ENCODE measurements at places on chromosomes 12 and 14.

DNA sequence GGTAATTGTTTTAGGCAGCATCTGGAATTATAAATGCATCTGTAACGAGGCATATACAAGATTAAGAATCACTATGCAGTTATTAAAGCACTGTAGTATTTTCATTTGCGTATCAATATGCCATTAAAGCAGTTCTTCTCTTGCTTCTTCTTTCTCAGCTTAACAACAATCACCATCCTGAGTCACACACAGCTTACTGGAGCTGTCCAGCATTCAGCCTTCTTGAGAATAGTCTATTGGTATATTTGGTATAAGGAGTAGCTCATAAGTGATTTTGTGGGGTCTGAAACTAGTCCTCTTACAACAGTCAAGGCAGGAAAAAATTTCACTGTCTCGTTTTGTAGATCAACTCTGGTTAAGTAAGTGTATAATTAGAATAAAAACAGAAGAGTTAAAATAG lies 523.0 kb upstream of the FOXG1 start:
- DNase-seq, result no peak

DNA sequence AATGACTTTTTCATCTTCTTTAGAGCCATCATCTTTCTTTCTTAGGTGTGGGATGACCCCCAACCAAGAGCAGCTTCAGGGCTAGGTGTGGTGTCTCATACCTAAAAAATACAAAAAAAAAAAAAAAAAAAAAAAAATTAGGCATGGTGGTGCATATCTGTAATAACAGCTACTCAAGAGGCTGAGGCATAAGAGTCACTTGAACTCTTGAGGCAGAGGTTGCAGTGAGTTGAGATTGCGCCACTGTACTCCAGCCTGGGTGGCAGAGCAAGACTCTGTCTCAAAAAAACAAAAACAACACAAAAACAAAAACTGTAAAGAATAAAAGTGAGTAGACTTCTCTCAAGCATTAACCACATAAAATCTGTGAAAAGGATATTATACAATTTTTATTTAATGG lies 8.0 kb upstream of the ATF7IP start:
- no peak for DNase-seq

DNA sequence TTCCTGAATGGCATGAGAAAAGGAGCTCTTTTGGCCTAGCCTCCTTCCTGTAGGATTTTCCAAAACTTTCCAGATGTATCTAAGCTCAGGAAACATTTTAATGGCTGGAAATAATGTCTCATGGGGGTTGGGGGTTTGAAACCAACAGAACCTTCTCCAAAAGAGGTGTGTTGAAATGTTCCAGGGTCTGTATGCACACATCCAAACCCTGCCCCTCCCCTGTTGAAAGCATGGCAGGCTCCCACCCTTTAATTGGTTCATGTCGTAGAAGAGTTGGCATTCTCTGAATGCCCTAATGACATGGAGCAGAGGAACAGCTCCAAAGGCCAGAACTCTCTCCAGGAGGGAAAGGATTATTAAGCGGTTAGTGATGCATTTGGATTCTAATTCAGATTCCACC lies 353.2 kb downstream of the ZFP36L1 start:
- no peak for DNase-seq

DNA sequence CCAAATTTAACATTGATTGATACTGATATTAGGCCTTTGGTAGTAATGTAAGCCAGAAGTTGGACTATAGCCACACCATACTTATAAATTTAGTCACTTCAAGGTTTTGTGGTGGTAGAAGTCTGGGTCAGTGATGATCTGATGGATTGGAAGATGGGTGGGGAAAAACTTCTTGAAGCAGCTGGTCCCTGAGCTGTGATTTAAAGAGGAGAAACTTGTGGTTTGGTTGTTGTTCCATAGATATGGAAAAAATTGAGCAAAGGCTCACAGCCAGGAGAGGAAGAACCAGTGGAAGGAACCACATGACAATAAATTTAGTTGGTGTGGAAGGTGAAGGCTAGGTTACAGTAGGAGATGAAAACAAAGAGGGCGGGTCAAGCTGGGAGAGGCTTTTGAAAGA lies 26.1 kb downstream of the PTHLH start:
- no peak for DNase-seq

DNA sequence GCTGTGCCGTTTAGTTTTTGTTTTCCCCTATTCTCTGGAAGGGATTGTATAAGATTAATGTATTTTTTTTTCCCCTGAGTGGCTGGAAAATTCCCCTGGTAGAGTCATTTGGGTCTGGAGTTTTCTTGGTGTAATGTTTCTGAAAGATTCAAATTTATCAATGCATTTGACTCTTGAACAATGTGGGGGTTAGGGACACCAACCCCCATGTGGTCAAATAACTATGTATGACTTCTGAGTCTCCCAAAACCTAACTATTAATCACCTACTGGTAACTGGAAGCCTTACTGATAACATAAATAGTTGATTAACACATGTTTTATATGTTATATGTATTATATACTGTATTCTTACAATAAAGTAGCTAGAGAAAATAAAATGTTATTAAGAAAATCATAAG lies 220.1 kb upstream of the PDE3A start:
- DNase-seq, result no peak

- DNase-seq, result no peak
Measured at GRCh38 chr12:10256064-10256463, 43.4 kb downstream of the GABARAPL1 start.

GRCh38 chr12:56479625-56480024 lies 8.3 kb downstream of the GLS2 start:
- no peak for DNase-seq

- DNase-seq, result no peak
Measured at GRCh38 chr14:71000091-71000490, 92.8 kb downstream of the PCNX1 start.

DNA sequence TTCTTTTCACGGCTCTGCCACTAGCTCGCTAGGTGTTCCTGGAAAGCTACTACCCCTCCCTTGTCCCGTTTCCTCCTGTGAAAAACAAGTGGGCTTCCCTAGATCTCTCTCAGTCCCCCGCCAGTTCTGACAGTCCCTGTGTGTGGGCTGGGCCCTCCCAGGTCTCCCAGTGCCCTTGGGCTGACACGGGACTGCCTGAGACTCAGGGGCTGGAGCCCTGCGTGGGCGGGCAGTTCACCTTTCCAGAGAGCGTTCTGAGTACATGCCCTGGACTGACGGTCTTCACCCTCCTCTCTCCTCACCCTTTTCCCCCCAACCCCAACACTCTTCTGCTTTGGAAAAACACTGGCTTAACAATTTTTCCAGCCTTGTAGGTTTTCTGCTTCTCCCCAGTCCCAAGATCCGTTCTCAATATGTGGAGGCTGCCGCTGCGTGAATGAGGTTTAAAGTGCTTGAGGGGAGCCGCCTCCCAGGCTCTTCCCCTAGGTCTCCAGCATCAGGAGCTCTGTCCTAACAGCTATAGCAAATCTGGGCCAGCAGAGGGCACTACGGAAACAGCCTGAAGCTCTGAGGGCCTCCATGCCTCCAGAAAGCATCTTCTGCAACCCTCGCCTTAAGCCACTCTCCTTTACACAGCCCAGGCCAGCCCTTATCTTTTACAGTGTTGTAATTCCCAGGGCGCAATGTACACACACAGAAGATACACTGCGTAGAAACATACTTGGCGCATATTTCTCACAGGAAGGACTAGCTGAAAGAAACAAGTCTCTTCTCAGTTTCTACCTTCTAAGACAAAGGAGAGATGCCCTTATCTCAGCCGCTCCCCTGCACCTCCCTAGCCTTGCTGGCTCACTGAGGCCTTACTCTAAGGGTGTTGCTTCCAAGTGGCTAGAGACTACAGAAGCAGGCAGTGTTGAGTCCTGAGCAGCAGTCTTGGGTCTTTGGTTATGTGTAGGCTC lies 10.4 kb upstream of the DCD start:
- peak; percentile 63 for DNase-seq

GRCh38 chr14:77520555-77520954 lies 21.9 kb upstream of the ISM2 start:
- DNase-seq, result no peak

DNA sequence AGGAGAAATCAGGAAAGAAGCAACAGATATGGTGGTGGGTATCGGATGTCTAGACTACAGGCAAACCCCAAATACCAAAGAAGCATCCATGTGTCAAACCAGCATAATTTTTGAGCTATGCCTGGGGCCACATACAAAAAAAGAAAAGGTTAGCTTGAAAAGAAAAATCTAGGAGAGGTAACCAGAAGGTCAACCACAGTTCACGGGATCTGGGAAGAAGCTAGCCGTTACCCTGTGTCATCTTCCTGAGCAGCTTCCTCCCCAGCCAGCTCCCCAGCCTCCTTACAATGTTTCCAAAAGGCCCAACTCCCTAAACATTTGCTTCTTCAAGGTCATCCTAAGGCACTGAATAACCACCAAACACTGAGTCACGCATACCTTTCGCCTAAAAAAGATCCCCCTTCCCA lies 3.1 kb downstream of the SINHCAF start:
- DNase-seq, result no peak

DNA sequence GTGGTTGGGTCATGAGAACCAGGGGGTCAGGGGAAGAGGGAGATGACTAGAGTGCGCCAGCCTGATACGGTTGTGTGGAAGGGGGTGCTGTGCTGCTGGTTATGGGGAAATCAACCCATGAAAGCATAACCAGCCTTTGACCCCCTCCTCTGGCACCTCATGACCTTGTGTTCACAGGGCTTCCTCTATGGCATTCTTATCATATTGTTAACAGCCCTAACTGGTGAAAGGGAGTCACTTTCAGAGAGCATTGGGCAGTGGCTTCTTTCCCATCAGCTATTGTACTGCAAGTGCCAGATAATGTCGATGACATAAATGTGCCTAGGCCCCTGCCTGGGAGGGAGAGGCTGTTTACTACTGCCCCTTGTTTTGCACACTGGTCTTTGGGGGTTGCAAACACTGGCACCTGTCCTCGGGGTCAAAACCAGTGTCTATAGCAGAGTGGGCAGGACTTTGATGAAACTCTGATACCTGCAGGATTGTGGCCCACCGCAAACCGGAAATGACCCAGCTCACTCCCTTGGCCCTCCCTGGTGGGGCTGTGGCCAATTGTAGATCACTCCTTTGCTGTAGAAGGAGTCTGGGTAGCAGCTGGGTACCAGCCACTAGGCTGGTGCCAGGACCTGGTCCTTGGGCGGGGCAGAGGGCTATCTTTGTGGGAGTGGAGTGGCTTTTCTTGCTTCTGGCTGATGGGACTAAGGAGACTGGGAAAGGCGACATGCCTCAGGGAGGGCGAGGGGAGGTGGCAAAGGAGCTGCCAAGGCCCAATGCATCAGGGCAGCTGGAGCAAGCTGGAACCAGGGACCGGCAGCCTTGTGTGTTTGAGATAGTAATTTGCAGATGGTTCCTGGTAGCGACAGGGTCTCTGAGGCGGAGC lies 634 bp upstream of the TMEM63C start:
- no peak for DNase-seq

GRCh38 chr12:619346-619745 lies 43.9 kb downstream of the NINJ2 start:
- DNase-seq, result no peak

DNA sequence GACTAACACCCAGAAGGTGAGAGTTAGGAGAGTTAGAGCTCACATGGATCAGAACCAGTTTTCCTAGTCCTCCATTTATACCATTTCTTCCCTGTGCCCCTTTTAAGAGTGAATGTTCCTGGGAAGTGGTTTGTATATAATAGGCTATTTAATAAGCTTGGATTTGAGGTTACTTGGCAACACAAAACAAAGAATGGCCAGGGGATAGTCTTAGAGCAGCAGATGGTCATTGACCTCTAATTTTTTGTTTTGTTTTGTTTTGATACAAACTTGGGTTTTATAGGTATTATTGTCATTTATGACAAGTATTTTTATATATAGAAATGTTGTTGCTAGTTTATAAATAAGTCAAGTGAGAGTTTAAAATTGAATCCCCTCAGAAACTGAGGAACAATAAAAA lies 35.8 kb downstream of the VEZT start:
- DNase-seq, result no peak

GRCh38 chr14:94946244-94946643 lies 176.3 kb upstream of the GSC start:
- DNase-seq, result no peak

GRCh38 chr12:77940011-77940423 lies 109.3 kb downstream of the NAV3 start:
- no peak for DNase-seq

- no peak for DNase-seq
Measured at GRCh38 chr14:63470962-63471793, 72.0 kb downstream of the PPP2R5E start.

DNA sequence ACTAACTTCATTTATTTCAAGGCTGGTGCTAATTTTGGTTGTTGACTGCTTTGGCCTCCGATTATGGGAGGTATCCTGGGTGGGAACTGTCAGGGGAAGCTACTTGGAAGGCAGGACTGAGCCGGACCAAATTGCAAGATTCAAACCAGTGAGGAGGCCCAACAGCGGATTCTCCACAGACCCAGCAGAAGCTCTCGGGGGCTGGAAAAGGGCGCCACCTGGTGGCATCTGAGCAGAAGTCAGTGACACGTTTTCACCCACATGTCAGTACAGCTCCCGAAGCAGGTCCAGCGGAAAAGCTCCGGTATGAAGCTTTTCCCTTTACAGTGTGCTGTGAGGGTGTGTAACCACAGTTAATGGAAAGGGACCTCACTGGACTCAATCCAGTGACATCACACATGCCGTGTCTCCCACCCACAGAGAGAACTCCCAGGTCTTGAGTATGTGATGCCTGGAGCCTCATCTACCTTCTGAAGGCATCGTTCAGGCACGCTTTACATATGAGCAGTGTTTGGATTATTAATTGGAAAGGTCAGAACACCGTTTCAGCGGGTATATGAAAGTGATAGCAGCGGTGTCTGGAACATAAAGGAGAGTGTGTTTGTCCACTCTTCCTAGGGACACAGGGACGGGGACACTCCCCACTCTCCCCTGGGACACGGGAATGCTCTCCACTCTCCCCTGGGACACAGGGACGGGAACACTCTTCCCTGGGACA lies 3.6 kb upstream of the P2RX2 start:
- peak; percentile 78 for DNase-seq

DNA sequence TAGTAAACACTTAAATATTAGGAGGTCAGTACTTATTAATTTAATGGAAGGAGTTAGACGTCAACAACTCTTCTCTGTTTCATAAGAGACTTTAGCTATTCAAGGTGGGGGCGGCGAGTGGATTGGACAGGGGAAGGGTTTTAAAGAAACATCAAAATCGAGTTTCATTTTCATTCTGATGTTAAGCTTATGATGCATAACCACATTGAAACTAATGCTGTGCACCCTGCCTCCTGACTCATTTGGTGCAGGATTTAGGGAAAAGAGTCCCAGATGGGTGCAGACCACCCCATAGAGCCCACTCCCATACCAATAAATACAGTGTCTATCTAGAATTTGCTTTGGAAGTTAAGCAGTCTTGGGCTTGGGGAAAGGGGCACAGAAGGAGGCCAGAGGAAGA lies 7.4 kb downstream of the ZBTB39 start:
- DNase-seq, result peak; percentile 38

- no peak for DNase-seq
Measured at GRCh38 chr12:124190312-124191023, 104.4 kb upstream of the RFLNA start.
